Stimulated activated CD8-positive, alpha-beta memory T cell treated with anti-CD3 and anti-CD28 coated beads, Interleukin-7, amount 100 ng/mL, for 4 hours (primary cell): ENCODE measurements at places on chromosomes 16 and 17.

GRCh38 chr16:3625911-3626732 lies 14.7 kb upstream of the SLX4 start:
- DNase-seq: no peak

DNA sequence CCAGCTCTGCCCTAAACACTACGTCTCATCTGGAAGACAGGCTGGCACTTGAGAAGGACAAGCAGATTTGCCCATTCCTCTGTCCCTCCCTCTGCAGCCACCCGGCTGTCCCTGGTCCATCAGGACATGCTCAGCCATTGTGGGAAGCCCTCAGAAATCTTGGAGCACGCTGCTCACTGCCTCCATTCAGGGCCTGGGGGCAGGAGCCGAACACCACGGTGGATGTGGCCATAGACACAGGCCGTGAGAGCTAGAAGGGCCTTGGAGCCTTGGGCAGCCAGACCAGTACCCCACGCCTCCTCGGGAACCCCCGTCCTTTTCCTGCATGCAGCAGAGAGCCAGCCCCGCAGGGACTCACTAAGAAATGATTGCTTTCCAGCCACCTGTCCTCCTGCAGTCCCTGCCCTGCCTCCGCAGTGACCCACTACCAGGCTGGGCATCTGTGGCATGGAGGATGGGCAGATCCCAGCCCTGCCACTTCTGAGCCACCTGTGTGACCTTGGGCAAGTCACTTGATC lies 3.4 kb downstream of the DOC2A start:
- no peak for DNase-seq

DNA sequence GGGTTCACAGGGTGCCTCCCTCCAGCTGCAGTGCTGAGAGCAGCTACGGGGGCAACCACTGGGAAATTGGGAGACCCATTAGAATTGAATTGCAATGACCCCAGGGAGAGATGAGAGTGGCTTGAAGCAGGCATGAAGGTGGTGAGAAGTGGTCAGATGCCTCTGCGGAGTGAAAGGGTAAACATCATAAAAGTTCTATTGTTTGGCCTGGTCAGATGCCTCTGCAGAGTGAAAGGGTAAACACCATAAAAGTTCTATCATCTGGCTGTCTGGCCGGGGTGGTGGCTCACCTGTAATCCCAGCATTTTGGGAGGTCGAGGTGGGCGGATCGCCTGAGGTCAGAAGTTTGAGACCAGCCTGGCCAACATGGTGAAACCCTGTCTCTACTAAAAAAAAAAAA lies 53.5 kb downstream of the TNFRSF13B start:
- DNase-seq: no peak

DNA sequence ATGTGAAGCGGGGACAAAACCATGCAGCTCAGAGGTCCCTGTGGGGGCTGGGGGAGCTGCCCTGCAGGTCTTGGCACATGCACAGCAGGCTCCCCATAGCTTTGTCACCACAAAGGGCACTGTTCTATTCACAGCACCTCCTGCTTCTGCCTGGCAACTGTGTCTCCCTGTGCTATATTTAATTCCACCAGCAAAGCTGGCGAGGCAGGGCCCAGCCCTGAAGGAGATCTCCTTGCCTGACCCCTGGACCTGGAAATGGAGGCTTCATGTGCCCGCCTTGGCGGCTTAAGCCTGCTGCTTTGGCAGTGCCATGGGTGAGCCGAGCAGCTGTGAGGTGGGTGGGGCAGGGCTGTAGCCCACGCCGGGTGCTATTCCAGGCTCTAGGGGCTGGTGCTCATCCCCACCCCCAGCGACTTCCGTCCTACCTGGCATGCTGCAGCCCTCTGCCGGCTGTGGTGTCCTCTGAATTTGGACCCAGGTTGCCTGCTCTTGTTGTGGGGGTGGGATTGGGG lies 6.8 kb downstream of the LDHD start:
- no peak for DNase-seq

- DNase-seq: no peak
These were observed 4.1 kb downstream of the SLC16A5 start for GRCh38 chr17:75091855-75092327.

- DNase-seq: no peak
These were observed 62.4 kb upstream of the AKTIP start for GRCh38 chr16:53565296-53565863.

GRCh38 chr17:13002761-13003453 lies 14.9 kb downstream of the ELAC2 start:
- DNase-seq: no peak

DNA sequence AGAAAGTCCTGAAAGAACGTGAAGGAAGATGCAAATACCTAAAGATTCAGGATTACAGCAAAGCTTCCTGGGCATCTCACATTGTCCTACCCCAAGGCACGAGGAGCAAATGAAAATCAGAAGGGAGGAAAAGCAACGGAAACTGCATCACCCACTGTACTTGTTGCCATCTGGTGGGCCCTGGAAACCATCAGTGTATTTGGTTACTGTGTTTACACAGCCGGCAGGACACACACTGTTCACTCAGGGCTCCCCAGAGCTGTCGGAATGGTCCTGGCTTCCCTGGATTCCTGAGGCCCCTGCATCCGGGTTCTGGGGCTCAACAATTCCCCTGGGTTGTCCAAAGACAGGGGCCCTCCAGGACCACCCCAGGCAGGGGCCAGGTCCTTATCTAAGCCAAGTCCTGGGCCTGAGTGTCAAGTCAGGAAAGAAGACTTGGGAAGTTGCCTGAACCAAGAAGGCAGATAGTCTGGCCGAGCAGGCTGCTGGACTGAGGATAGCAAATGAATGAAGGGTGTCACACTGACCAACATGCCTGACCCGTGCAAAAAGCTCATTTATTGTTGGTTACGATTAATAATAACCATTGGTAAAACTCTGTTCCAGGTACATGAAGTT lies 52.8 kb downstream of the SOX9 start:
- DNase-seq: no peak

DNA sequence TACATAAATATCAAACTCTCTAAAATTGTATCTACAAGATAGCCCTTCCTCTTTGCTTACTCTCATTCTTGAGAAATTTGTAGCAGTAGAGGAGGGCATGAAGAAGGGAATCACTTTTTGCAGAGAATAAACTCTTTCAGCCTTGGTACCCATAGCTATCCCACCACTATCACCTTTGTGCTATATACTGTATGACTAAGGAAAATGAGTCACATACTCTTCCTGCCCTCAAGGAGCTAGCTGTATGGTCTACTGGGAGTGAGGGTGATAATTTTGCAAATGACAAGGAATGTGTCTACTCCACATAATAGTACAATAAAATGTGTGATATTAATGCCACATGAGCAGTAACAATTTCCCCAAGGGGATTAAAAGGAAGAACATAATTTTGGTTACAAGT lies 184.6 kb upstream of the WSB1 start:
- DNase-seq: no peak

DNA sequence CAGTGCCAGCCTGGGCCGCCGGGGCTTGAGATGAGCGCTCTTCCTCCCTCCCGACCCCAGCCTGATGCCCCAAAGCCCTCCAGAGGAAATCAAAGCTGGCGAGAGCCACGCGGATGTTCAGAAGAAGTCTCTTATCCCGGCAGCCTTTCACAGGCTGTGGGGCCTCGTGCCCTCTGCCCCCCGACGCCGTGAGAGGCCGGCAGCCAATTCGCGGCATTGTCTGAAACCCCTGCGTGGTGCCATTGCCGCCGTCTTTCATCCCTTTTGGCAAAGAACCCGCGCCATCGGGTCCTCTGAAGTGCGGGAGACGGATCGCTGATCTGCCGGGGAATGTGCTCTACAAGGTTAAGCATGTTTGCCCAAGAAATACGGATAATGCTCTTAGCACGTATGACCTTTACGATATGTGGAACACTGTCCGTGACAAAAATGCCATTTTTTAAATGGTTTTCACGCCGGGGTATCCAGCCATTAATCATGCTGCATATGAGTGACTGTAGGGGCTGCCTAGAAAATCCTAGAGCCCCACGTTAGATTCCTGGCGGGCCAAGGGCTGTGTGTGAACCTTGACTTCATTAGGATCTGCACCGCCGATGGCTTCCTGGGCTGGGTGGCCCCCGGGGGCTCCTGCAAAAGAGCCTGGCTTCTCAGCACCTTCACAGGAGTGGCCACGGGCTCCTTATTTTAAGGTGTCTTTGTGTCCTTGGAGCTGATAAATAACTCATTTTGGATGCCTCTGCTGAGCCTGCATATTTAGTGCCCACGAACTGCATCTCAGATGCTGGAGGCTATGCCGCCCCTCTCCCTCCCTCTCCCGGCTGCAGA lies 165.1 kb upstream of the TNRC6C start:
- no peak for DNase-seq

GRCh38 chr17:30831663-30832437 lies at the start of gene ATAD5:
TSS of gene ATAD5 (plus strand) at chr17:30831966. CDS start at chr17:30832348, 382 bp downstream.
- peak; percentile 85 for DNase-seq

- DNase-seq: no peak
These were observed 56.3 kb downstream of the IL21R start for GRCh38 chr16:27458258-27458657.

DNA sequence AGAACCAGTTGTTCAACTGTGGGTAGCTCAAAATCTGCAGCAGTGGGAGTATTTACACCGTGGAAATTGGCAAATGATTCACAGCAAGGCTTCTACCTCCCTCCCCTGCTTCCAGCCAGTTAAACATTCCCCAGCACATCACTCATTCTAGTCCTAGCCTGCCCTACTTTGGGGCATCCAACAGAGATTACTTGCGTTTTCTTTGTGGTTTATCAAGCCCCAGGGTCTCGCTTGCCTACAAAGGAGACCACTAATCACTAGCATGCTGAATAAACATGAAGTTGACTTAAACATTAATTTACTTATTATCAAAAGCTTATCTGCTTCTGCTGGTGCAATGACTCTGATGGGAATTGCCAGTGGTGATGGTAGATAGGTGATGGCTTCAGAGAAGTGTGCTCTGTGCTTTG lies 94.5 kb downstream of the MARF1 start:
- no peak for DNase-seq

DNA sequence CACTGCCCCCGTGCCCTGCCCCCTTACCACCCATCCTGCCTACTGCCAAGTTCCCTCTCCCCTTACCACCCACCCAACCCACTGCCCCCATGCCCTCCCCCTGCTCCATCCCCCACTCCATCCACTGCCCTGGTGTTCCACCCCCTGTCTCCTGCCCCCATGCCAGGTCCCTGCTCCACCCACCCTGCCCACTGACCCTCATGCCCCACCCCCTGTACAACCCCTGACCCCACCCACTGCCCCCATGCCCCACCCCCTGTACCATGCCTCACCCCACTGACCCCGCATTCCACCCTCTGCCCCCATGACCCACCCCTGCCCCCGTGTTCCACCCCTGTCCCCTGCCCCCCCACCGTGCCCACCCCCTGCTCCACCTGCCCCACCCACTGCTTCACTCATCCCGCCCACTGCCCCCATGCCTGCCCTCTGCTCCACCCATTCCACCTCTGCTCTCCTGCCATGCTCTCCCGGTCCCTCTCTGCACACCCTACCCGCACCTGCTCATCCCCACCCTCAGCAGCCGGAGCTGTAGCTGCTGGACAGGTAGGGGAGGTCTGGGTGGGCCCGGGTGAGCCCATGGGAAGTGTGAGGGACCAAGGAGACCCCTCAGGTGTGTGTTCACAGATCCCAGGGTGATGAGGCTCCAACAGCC lies 7.4 kb upstream of the FN3KRP start:
- DNase-seq: no peak

GRCh38 chr16:4060009-4060408 lies 56.2 kb downstream of the ADCY9 start:
- no peak for DNase-seq

GRCh38 chr17:50956750-50957523 lies 90.8 kb upstream of the TOB1 start:
- peak; percentile 33 for DNase-seq

- DNase-seq: no peak
These were observed 1.6 kb downstream of the FHOD1 start for GRCh38 chr16:67245674-67246080.

DNA sequence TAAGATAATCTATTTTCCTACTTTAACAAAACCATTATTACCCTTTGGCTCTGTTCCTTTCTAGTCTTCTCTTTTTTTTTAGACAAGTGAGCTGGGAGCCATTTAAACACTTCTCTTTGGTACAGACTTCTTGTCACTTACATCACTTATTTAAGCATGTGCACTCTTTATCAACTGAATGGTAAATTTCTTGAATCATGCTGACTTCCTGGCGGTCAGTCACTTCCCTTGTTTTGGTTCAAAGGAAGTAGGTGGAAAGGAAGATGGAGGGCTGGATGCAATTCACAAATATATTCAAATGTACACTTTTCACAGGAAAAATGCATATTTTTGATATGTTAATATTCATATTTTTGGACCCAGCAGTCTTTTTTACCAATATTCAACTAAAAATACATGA lies 97.1 kb downstream of the ITFG1 start:
- DNase-seq: no peak

- DNase-seq: no peak
These were observed 123.2 kb downstream of the PITPNC1 start for GRCh38 chr17:67500261-67500660.

DNA sequence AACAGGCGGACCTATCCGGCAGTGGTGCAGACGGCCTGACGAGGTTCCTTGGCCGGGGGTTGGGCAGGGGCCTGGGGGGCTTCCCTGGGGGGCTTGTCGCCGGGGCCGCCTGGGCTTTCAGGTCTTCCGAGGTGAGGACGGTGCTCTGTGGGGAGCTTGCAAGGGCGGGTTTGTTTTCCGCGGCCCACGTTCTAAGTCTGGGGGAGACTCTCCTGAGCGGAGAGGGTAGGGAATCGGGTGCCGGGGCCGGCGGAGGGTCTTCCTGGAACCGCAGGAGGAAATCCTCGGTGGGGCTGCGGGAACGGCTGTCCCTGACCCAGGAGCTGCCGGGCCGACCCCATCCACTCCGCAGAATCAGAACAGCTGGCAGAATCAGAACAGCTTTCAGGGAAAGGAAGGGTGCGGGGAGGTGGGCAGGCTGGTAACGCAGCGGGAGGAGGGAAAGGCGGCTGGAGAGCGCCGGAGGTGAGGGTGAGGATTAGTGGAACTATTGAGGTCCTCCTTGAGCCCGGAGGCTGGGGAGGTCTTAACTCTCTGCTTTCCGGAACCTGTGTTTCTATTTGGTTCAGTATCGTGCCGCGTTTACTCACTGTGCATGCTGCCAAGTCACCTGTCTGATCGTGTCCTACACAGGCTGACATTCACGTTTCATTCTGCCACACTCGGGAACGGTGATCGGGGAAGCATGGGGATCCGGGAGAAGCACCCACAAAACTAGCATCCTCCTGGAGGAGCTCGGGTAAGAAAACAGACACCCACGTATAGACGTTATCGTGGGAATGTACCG lies 28.9 kb downstream of the CPSF4L start:
- DNase-seq: no peak

GRCh38 chr16:4847774-4848587 lies 700 bp downstream of the UBN1 start:
- DNase-seq: peak; percentile 17

GRCh38 chr17:1978396-1978949 lies 46.7 kb downstream of the RTN4RL1 start:
- DNase-seq: no peak

GRCh38 chr16:11706180-11706742 lies 36.4 kb downstream of the TXNDC11 start:
- no peak for DNase-seq

DNA sequence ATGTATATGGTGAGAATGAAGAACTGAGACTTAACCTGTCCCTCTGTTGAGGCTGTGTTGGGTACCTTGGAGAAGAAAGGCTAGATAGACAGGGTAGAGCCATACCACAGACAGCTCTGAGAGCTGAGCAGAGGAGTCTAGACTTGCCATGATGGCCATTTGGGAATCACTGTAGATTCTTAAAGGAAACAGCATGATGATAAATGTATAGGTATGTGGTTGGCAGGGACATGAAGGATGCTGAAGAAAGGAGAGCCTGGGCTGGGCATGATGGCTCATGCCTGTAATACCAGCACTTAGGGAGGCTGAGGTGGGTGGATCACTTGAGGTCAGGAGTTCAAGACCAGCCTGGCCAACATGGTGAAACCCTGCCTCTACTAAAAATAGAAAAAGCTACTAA lies 114.4 kb upstream of the HAS3 start:
- no peak for DNase-seq

GRCh38 chr16:14491861-14492529 lies 138.1 kb downstream of the PARN start:
- DNase-seq: no peak
